ENCODE measurements at places on chromosomes 11 and 22.

DNA sequence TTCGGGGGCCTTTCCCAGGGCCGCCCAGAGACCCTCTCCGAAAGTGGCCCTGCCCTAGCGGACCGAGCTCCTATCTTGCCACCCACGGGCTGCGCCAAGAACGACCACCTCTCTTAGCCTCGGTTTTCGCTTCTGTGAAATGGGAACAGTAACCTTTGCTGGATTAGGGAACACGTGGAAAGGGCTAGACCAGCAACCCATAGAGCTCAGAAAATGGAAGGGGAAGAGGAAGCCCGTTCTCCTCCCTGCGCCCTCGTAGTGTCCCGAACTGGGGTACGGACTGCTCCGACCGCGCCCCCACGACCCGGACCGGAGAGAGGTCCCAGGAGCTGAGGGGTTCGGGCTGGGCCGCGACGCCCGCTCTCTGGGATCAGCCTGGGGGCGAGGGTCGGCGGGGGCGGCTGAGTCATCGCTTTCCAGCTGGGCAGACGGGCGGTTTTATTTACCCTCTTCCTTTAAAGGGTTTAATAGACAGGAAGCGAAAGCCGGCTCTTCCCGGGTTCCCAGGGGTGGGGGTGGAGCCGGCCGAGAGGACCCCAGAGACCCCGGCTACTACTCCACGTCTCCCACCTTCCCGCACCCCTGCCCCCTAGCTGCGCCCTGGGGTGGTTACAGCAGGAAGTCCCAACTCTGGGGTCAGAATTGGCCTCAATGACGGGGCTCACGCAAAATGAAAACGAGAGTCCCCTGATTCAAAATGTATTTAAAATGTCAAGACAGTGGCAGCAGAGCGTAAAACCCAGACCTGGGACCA lies 907 bp upstream of the PHLDA2 start:
- peak; percentile 58 for DNase-seq

DNA sequence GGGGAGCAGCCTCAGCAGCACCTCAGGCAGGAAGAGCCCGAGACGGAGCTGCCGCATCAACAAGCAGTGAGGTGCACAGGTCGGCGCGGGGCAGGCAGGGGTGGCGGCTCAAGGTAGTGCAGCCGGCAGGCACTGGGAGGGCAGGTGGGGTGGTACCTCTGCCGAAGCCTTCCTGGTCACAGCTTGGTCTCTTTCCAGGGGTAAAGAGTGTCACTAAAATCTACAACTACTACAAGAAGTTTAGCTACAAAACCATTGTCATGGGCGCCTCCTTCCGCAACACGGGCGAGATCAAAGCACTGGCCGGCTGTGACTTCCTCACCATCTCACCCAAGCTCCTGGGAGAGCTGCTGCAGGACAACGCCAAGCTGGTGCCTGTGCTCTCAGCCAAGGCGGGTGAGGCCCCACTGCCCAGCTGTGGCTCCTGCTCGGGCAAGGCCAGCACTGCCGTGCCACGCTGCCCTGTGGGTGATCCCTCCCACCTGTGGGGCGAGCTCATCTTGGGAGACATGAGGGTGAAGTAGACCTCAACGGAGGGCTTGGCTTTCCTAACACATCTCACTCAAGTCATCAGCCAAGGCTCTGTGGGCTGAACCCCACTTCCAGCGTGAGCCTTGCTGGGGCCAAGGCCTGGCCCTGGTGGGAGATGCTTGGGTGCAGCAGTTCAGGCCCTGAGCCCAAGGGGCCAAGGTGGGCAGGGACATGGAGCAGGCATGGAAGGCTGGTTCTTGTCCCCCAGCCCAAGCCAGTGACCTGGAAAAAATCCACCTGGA lies 13.6 kb downstream of the GATD1 start:
- DNase-seq = no peak

- no peak for DNase-seq
Observed at GRCh38 chr11:90747057-90747456, 524.2 kb upstream of the CHORDC1 start.

DNA sequence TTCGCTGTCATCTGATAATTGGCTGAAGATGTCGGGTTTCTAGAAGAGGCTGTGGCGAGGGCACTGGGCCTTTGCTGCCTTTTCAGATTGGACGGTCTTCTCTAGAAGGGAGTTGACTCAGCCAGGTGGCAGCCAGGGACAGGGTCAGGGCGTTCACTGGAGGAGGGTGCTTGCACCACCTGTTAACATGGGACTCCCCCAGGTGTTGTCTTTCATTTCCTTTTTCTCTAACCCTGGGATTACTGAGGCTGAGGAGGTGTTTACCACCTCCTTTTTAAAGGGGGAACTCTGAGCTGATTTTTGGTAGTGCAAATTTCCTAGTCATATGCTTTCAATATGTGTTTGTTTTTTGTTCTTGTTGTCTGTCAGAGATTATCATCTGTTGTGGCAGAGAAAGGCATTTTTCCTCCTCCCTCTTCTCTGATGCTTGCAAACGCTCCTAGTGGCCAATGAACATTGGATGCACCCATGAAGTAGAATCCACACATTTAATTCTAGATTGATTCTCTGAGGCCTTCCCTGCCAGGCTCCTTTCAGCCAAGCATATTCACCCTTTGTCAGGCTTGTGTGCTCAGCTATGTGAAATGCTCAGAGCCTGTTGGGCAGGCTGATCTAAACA lies 54.1 kb downstream of the LDLRAD3 start:
- DNase-seq = no peak

DNA sequence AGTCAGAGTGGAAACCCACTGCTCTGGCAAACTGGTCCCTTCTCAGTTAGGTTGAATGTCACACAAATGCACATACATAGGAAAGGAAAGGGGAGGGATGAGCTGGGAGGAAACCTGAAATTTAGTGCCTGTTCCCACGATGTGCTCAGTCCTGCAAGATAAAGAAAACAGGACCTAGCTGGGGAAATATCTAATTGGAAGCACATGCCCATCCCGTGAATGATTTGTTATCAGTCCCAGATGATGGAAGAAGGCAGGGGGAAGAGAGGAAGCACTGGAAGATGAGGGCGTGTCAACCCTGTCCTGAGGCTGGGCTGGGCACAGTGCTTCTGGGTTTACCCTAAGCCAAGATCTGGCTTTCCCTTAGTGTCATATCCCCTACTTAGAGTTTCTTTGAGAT lies 173.9 kb downstream of the NAV2 start:
- no peak for DNase-seq

DNA sequence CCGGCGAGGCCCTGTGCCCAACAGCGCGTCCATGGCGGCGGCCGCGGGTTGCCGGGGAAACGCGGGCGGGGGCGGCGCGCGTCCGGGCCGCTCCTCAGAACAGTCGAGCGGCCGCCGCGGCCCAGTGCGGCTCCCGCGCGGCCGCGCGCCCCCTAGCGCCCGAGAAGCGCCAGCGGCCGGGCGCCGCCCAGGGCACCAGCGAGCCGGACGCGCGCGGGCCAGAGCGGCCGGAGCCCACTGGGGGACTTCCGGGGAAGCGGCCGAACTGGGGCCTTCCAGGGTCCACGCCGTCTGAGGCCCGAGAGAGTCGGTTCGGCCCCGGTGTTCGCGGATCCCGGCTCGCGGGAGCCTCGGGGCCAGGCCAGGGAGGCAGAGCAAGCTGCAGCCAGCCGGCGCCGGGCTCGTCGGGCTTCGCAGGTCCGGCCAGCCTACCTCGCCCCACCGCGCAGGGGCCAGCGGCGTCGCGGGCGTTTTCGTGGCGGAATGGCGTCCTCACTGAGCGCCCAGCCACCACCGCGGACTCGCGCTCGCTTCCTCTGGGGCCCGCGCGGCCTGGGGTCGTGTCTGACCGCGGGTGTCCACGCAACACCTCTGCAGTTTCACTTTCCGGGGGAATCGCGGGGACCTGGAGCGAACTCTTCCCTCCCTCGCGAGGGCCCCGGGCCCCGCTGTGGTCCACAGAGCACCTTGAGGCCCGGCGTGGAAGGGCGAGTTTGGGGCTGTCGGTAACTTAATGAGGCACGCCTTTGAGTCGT lies at the start of gene DENND6B:
DENND6B (minus strand) TSS at position 57 of the 755 bp plus-strand sequence; CDS start at position 33, 24 bp downstream.
- peak; percentile 75 for DNase-seq

DNA sequence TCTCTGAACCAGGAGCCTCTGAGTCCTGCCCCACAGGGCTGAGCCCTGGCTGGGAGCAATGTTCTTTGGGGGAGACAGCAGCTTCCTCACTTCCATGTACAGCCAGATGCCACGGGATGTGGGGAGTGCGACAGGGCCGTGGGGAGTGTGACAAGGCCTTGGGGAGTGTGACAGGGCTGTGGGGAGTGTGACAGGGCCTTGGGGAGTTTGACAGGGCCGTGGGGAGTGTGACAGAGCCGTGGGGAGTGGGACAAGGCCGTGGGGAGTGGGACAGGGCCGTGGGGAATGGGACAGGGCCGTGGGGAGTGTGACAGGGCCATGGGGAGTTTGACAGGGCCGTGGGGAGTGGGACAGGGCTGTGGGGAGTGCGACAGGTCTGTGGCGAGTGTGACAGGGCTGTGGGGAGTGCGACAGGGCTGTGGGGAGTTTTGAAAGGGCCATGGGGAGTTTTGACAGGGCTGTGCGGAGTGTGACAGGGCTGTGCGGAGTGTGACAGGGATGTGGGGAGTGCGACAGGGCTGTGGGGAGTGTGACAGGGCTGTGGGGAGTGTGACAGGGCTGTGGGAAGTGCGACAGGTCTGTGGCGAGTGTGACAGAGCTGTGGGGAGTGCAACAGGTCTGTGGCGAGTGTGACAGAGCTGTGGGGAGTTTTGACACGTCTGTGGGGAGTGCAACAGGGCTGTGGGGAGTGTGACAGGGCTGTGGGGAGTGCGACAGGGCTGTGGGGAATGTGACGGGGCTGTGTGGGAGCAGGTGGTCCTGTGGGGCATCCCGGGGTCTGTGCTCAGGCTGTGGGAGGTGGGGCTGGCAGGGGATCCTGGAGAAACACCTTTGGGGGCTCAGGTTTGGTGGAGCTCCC lies 6.6 kb upstream of the KRTAP5-6 start:
- DNase-seq = no peak

DNA sequence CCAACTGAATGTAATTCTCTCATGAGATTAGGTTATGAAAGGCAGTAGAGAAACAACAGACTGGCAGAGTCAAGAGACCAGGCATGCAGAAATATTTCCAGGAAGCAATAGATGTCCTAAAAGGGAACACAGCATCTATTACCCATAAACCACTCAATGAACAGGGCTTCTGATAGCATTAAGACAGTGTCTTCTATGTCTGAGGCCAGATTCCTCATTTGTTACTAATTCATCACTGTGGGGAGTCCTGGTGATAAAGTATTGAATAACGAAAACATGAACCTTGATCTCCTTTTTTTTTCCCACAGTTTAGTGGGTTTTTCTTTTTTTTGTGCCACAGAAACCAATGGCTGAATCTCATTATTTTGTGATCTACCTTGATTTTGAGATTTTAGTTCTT lies 339.0 kb downstream of the METTL15 start:
- DNase-seq = no peak

GRCh38 chr11:43399983-43400630 lies 41.4 kb downstream of the TTC17 start:
- no peak for DNase-seq

DNA sequence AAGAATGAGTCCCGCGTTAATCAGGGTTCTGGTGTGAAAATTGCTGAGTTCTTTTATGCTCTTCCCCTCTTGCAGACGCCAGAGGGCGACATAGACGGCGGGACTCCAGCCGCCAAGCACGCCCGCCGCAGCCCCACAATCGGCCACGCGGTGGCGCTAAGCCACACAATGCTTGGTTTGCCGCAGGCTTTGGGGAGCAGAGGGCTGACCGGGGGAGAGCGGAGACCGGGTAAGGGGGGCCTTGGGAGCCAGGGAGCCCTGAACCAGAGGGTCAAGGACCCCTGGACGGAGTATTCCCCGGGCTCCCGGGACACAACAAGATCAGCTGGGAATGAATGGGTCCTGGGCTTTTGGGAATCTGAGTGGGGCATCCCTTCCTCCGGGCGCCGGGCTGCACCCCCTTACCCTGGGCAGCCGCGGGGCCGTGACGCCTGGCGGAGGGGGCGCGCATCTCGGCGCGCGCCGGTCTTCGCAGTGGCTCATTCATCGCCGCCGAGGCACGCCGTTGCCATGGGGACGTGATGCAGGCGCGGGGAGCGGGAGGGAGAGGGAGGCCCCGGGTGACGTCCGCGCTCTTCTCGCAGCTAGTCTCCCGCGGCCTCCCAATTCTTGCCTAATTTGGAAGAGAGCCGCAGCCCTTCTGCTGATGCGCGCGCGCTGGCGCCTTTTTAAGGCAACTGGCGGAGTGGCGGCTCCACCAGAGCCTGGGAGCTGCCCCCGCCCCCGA lies 12.2 kb upstream of the NPAS4 start:
- peak; percentile 83 for DNase-seq

GRCh38 chr22:41801147-41801819 lies 804 bp downstream of the CCDC134 start:
- DNase-seq = no peak

GRCh38 chr11:104624021-104624420 lies 274.2 kb downstream of the CASP12 start:
- DNase-seq = no peak

DNA sequence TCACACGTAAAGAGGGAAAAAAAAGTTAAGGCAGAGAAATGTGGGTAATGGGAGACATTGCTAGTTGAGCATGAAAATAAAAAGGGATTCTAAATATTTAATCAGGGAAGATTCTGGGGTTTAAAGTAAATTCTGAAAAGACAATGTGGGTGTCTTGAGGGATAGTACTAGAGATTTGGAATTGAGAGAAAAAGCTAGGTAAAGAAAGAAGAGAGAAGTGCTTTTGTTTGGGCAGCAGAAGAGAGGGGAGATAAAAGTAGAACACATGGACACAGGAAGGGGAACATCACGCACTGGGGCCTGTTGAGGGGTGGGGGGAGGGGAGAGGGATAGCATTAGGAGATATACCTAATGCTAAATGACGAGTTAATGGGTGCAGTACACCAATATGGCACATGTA lies 3.5 kb upstream of the YPEL4 start:
- DNase-seq = no peak

DNA sequence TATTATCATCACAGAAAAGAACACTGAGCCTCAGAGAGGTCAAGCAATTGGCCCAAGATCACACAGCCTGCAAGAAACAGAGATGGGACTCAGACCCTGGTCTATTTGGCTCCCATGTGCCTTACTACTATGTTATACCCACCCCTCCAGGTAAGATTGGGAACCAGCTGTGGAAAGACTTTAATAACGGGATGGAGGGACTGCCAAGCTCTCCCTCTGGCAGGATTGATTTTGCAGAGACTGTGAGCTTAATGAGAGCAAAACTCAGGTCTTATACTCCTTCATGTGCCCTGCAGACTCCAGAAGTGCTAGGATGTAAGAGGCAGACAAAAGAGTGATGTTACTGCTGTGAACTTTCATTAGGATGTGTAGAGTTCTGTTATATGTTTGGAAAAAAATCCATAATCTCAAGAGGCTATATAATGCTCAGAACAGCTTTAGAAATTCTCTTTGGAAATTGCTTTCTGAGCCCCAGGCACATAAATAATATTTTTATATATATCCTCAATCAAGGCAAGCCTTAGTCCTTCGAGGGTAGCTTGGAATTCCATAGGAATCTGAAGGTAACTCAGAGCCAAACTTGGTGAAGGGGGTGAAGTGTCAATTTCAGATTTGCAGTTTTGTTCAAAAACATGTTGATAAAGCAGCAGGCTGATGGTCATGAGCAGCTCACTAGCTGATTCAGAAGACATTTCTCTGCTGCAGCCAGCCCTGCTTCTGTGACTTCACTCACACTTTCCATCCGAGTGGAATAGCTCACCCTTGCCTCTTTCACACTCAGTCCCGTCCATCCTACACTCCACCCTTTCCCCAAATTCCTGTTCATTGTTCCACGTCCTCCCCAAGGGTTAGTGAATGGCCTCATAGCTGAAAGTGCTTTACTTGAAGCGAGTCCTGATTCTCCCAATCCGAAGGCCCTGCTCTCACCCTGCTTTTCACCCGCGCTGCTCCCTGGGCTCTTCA lies 188.8 kb downstream of the SNX19 start:
- no peak for DNase-seq

- peak; percentile 12 for DNase-seq
Observed at GRCh38 chr11:70483077-70483861, 84.9 kb downstream of the CTTN start.

GRCh38 chr11:26283852-26284408 lies 48.0 kb upstream of the ANO3 start:
- no peak for DNase-seq

Measured in NCI-H345 (cell line).